ENCODE measurements at places on chromosomes 12 and 14.

DNA sequence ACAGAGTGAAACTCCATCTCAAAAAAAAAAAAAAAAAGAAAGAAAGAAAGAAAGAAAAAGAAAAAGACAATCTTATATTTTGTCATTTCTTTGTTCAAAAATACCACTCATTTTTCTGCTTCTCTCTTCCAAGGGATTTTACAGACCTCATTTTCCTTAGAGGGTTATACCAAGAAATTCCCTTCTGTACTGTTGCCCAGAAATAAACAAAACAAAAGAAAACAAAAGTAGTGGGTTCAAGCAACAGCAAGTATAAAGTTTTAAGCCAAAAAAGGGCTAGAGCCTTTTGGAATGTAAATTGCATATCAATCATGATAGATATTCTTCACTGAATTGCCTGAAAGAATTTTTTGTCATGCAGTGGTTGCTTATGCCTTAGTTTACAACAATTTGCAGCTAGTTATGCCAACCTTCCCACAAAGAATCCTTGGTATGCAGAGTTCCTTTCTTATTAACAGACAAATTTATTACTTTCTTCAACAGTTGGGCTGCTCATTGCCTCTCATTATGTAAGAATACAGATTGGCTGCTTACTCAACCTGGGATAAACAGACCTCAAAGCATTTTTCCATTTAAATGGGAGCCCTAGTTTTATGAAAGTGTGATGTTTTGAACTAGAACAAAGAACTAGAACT is 129.1 kb upstream of the PPFIA2 start:
- no peak for DNase-seq

- DNase-seq, result no peak
Observed at GRCh38 chr12:110073049-110073831, 24.9 kb upstream of the C12orf76 start.

DNA sequence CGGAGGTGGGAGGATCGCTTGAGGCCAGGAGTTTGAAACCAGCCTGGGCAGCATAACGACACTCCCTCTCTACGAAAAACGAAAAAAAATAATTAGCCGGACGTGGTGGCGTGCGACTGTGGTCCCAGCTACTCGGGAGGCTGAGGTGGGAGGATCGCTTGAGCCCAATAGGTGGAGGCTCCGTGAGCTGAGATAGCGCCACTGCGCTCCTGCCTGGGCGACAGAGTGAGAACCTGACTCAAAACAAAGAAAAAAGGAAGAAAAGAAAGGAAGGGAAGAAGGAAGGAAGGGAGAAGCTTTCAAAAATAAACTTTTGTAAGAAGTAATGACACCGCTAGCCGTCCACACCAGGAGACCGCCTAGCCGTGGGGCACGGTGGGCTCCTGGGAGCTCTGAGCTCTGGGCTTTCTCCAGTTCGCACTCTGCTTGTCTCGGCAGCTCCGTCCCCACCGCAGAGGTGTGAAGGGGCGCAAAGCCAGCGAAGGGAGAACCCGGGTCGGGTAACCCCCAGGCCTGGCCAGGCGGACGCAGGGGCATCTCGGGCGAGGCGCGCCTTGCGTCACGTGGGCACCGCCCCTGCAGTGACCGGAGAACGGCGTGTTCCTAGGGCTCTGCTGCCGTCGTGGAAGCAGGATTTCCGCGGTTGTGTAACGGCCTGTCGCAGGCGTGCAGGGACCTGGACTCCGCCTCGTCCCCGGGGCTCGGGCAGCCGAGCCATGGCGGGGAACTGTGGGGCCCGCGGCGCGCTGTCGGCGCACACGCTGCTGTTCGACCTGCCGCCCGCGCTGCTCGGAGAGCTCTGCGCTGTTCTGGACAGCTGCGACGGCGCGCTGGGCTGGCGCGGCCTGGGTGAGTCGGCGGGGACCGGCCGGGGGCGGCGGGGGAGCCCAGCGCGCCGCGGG is at the start of gene IRAK3:
Gene IRAK3, plus strand, starts transcription at position 631 of the 902 bp plus-strand sequence. Its CDS starts 86 bp downstream, at position 717.
- no peak for DNase-seq

DNA sequence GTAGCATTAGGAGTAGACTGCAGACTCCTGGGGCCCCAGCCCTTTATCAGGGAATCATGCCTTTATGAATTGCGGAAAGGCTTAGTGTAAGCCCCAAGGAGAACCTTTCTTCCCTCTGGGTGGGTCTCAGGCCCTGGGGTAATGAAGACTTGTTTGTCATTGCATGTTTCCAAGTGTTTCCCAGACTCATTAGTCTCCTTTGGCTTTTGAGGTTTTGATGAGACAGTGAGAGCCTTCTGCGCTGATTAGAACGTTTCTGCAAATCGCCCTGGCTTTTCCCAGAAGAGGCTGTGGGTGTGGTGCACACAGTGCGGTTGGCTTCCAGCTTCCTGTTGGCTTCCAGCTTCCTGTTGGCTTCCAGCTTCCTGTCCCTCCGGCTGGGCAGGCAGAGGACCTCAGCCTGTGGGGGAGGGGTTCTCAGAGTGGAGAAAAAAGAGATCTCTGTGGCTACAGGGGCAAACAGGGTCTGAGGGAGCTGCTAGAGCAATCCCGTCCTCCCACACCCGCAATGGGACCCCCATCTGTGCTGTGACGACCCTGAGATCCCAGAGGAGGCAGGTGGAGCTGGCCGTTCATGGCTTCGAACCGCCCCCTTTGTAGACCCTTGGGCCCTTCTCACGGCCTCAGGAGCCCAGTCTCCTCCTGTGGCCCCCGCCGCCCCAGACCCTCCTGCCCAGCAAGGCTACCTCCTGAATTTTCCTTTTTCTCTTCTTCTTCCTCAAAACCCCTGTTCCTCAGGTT is 42.1 kb downstream of the GPR68 start:
- DNase-seq, result no peak

- no peak for DNase-seq
Observed at GRCh38 chr14:101733211-101733610, 28.3 kb upstream of the PPP2R5C start.

GRCh38 chr12:41514907-41515306 is 326.8 kb downstream of the PDZRN4 start:
- DNase-seq, result no peak

- DNase-seq, result no peak
Observed at GRCh38 chr14:44778604-44779003, 183.1 kb downstream of the KLHL28 start.

- no peak for DNase-seq
Observed at GRCh38 chr12:133203344-133204263, 22.3 kb downstream of the ZNF268 start.

GRCh38 chr14:75811136-75811829 is 150.2 kb downstream of the TTLL5 start:
- no peak for DNase-seq

GRCh38 chr14:100294213-100294962 is 11.9 kb downstream of the SLC25A29 start:
- no peak for DNase-seq

DNA sequence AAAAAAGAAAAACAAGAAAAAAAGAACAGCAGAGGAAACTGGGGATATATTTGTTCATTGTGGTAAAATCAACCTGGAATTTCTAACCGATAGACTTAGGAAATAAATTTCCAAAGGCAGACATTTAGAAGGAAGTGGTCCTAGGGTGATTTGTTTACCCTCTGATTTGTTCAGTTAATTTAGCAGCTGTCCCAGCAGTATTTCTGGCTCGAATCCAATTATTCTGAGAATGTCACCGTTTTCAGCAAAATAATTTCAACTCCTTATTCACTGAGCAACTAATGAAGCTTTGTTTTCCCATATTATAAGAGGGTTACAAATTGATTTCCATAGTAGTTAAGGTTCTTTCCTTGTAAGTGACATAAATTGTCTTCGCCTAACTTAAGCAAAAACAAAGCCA is 285.2 kb upstream of the SYT10 start:
- DNase-seq, result no peak

GRCh38 chr12:82207556-82207955 is 150.6 kb downstream of the CCDC59 start:
- DNase-seq, result no peak

GRCh38 chr14:23021434-23021833 is 11.5 kb upstream of the C14orf93 start:
- no peak for DNase-seq

GRCh38 chr12:110339184-110339952 is 58.3 kb downstream of the ATP2A2 start:
- no peak for DNase-seq

DNA sequence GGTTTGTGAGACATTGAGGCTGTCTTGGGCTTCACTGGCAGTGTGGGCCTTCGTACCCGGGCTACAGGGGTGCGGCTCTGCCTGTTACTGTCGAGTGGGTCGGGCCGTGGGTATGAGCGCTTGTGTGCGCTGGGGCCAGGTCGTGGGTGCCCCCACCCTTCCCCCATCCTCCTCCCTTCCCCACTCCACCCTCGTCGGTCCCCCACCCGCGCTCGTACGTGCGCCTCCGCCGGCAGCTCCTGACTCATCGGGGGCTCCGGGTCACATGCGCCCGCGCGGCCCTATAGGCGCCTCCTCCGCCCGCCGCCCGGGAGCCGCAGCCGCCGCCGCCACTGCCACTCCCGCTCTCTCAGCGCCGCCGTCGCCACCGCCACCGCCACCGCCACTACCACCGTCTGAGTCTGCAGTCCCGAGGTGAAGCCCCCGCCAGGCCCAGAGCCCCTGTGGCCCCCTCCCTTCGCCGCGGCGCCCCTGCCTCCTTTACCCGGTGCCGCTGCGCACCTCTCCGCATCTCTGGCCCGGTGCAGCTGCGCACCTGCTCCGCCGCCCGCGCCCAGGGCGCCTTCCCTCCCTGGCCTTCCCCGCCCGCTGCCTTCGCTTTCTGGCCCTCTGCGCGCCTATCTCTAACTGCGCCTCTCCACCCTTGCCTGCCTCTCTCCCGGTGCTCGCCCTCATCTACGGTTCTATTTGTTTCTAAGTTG is at the start of gene ENO2:
Gene ENO2, plus strand, starts transcription at position 335 of the 701 bp plus-strand sequence. CDS start 1,253 bp downstream, outside the sequence.
- DNase-seq, result no peak

- no peak for DNase-seq
Observed at GRCh38 chr14:74302152-74302628, 544 bp downstream of the ABCD4 start.

DNA sequence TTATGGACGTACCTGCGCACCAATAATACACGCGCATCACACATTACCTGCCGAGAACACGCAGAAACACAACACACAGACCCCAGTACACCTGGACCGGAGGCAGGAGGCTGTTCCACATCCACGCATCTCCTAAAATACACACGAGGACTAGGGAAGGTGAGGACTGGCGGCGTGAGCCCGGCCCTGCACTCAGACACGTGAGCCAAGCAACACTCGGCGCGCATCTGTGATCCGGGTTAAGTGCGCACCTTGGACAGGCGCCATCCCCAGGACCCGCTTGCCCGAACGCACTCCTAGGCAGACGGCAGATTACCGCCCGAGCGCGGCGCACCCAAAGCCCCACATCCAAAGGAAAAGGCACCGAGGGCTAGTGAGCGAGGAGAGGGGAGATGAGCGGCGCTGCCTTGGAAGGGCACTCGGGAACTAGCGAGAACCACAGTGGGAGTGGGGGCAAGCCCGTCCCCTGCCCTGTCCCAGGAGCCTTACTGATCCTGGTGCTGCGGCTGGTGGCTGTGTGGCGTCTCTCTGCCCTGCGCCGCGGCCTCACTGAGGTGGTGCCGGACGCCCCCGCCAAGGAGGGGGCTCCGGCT is 417 bp downstream of the GLS2 start:
- DNase-seq, result no peak

GRCh38 chr12:27733052-27733656 is 22.5 kb downstream of the MRPS35 start:
- no peak for DNase-seq

GRCh38 chr12:4908684-4909409 is 858 bp upstream of the KCNA1 start:
- no peak for DNase-seq

DNA sequence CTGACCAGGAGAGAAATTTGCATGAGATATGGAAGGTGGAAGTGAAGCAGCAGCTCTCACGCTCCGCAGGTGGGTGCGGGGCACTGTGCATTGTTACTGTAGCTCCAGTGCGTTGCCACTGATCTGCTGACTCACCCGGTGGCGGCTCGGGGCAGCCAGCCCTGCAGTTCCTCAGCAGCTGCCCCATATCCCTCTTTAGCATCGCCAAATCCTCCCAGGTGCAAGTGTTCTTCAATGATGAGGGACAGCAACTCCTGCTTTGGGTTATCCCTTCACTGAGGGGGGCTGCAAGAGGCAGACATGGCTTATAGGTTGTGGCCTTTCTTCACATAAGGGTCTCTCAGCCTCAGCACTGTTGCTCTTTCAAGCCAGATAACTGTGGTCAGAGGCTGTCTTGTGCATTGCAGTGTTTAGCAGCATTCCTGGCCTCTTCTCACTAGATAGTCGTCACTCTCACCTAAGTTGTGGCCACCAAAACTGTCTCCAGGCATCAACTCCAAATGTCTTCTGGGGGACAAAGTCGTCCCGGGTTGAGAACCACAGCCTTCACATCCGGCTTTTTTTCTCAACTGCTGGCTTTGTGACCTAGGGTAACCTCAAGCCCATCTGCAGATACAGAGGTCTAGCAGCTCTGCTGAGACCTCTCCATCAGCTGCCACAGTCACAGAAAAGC is 180.8 kb downstream of the EFCAB11 start:
- DNase-seq, result no peak

DNA sequence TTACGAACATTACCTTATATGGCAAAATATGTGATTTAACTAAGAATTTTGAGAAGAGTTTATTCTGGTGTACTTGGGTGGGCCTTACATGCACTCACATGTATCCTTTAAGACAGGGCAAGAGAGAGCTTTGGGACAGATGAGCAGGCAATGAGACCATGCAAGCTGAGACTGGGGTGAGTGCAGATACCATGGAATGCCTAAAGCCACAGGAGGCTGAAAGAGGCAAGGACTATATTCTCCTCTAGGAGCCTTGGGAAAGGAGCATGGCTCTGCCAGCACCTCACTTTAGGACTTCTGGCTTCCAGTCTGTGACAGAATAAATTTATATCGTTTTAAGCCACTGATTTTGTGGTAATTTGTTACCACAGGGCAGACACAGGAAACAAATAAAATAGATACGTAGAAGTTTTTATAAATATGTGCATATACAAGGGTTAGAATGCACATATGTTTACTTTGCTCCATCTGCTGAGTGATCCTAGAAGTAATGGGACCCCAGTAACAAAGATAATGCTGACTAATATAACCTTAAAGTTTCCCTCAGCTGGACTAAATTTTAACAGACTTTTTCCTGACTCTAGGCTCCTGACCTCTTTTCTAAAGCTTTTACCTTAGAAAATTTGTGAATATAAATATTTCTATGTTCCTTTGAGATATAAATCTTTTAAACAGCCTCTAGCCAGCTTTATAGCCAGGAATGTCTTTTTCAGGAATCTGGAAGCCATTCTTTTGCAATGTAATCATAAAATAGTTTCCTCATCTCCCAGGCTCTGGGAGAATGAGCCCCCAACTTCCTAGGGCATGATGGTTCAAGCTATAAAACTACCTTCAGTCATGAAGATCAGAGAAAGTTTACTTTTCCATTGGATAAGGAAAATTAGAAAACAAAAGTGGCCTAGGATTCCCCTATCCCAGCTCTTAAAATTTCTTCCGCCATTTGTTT is 216.8 kb downstream of the PPFIA2 start:
- DNase-seq, result no peak

All from cortex of kidney (tissue), 1 donor.